ENCODE measurements at places on chromosomes 6 and 20.

GRCh38 chr6:90004511-90004910, 110.2 kb downstream of the GJA10 start:
- no peak for DNase-seq

DNA sequence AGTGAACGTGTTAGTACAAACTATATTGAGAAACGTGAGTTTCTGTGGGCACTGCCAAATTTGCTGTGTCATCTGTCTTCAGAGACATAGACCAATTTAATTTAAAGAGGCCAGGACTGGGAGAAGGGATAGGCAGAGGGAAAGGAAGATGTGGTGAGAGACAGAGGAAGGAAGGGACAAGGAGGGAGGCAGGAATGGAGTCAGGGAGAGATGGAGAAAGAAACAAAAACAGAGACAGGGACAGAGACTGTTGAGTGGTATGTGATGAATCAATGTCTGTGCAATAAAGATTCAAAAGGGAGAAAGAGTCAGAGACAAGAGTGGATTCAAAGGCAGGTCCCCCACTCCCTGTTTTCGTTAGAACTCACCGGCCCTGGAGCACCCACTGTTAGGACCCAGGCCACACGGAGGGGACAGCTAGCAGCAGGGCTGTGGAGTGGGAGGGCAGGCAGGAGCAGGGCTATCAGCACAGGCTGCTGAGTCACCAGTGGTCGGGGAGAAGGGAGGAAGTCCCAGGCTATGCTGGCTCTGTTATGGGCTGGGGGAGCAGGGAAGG, 51.6 kb upstream of the CHD6 start:
- DNase-seq = no peak

GRCh38 chr6:84774985-84775284, 10.5 kb upstream of the TBX18 start:
- DNase-seq = no peak

DNA sequence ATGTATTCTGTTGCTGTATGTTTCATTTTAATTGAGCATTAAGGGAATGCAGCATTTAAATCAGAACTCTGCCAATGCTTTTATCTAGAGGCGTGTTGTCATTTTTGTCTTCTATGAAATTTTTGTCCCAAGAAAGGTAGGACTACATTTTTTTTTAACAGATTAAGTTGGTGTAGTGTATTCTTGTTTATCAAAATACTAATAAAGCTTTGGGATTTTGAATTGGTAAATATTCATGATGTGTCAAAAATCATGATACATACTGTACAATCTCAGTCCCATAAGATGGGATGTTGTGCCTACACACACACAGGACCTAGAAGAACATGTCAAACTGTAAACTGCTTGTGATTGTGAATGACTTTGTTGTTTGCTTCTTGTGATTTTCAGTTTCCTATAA, 11.2 kb upstream of the HMGN4 start:
- no peak for DNase-seq

GRCh38 chr6:36997811-36998722, 7.4 kb upstream of the FGD2 start:
- no peak for DNase-seq

- DNase-seq = no peak
Measured at GRCh38 chr20:5220321-5221060, 93.7 kb downstream of the CDS2 start.

- DNase-seq = no peak
Measured at GRCh38 chr6:35686873-35687555, 1.7 kb downstream of the FKBP5 start.

- no peak for DNase-seq
Measured at GRCh38 chr6:96816301-96816817, 20.9 kb downstream of the GPR63 start.

Measured in smooth muscle cell of the brain vasculature (primary cell).